ENCODE measurements at places on chromosomes 5 and 9.
A peak's percentile ranks its signal among the peaks of the same experiment; 100 is the strongest.

DNA sequence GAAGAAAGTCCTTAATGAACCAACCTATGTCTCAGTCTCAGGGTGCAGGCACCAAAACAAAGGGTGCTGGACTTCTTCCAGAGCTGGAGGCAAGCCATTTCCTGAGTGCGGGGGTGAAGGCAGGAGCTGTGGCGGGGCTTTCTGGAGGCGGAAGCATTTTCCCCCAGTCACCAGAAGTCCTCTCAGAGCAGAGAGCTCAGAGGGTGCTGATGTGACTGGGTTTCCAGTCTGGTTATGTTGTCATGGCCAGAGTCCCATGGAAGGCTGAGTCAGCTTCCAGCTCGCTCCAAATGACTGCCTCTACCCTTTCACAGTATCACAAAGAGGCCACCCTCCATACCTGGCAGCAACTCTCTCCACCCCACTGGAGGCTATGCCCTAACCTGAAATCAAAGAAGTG lies 86.0 kb downstream of the TRPC7 start:
- DNase-seq, result no peak

DNA sequence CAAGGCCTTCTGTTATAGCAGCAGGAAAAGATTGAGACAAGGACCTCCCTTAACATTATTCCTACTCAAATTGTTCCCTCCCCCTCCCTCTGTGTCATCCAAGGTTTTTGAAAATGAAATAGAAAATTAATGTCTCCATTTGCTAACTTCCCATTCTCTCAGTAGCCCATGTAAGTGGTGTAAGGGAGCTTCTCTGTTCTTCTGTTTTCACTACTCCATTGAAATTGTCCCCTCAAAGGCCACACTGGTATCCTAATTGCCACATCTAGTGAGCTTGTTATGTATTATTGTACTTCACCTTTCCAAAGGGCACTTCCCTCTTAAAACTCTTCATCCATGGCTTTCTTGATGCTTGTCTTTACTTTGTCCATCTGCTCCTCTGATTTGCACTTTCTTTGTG lies 131.2 kb upstream of the PIK3R1 start:
- DNase-seq, result no peak

- no peak for DNase-seq
Observed at GRCh38 chr9:93437996-93438395, 13.5 kb upstream of the FAM120A start.

GRCh38 chr5:35608881-35609779 lies 8.5 kb upstream of the SPEF2 start:
- DNase-seq, result no peak

GRCh38 chr5:168295574-168296201 lies 4.2 kb downstream of the WWC1 start:
- peak; percentile 50 for DNase-seq

GRCh38 chr9:14661421-14662059 lies 31.7 kb downstream of the ZDHHC21 start:
- peak; percentile 6 for DNase-seq

Measured in HEK293T (cell line).